ENCODE measurements at places on chromosomes 3 and 15.

DNA sequence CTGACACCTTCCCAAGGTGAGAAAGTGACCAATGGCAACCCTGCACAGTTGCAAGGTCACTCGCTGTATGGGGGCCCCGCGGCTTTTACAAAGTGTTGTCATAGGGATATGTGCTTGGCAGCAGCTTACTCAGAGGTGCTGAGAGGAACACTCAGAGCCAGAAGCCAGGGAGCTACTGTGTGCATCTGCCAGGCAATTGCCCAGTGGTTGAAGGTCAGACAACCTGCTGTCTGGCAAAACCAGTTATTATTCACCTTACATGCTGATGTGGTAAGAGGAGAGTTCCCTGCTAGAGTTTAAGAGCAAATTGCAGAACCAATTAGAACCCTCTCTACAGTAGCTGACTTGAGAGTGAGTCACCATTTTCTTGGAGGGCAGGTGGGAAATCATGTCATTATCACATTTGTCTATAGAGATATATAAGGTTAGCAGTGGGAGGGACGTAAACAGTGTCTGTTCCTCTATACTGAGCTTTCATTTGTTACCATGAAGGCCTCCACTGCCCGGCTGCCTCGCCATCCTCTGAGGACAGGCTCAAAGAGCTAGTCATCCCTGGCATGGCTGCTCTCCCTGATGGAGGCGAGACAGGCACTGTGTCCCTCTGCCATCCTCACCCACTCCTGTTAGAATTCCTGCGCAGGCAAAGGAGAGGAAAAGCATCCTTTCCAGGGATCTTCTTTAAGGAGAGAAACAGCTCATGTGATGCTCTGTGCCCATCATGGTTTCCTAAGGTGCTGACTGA lies 274.4 kb downstream of the PLCL2 start:
- peak; percentile 21 for DNase-seq

- DNase-seq: peak; percentile 48
These were observed 92.7 kb upstream of the GOLGA6L4 start for GRCh38 chr15:84142888-84143337.

DNA sequence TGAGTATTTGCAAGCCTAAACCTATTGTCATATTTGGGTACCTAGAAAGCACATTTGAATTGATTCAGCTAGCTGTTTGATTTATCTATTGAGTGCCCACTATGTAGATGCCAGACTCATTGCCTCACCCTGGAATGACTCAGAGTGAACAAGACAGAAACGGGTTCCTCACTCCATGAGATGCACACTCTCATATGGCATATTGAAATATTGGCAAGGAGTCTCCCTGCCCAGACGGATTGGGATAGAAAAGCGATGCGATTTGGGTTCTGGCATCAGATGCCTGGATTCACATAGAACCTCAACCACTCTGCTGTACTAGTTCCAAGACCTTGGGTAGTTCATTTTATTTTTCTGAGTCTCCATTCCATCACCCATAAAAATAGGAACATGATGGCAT lies 22.5 kb downstream of the LRRN1 start:
- peak; percentile 22 for DNase-seq

- no peak for DNase-seq
These were observed 34.0 kb downstream of the IQCB1 start for GRCh38 chr3:121800906-121801305.

GRCh38 chr15:73597036-73597638 lies 36.1 kb downstream of the NPTN start:
- no peak for DNase-seq

- DNase-seq: peak; percentile 56
These were observed 14.3 kb downstream of the TPRG1 start for GRCh38 chr3:189186101-189186500.

DNA sequence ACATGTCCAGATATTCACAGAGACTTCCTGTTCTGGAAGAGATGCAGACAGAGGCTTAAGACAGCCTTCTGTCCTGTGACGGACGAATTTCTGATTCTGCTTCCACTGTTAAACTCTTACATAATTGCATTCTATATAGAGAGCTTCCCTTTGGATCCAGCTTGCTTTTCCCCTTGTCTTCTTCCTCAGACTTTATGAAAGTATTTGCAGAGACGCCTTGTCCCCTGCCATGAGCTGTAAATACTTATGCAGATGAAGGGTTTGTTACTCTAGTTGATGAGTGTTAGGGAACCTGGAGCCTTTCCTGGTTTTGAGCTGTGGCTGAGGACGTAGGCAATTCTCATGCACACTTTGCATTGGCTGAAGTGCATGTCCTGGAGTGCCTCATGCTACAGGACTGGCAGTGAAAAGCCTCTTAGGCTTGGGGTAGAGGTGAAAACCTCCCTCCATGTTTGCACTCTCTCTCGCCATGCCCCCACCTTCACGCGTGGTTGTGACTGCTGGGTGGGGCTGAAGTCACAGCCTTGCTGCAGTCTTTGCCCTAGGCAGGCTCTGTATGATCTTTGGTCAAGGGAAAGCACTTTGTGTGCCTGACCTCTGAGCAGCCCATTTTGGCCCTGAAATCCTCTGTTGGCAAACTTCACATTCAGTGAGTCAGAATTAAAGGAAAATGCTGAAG lies 286.6 kb downstream of the PTPRG start:
- no peak for DNase-seq
